ENCODE measurements at places on chromosomes 2 and 18.

DNA sequence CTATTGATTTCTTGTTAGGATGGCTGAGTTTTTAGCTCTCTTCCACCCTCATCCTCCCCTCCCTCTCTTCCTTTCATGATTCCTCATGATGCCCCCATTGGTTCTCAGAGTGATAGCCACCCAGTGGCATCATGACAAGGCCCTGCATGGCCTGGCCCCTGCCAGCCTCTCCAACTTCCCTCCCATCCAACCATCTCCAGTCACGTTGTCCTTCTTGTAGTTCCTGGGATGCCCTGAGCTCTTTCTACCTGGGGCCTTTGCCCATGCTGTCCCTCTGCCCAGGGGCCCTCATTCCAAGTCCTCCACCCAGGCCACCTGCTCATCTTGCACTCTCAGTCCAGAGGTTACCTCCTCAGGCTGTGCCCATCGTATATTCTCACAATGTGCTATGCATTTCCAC lies 247.5 kb downstream of the TFCP2L1 start:
- DNase-seq, result no peak

GRCh38 chr2:25381502-25381901 lies 39.8 kb upstream of the DNMT3A start:
- no peak for DNase-seq

GRCh38 chr2:148049284-148049683 lies 28.4 kb downstream of the MBD5 start:
- no peak for DNase-seq

DNA sequence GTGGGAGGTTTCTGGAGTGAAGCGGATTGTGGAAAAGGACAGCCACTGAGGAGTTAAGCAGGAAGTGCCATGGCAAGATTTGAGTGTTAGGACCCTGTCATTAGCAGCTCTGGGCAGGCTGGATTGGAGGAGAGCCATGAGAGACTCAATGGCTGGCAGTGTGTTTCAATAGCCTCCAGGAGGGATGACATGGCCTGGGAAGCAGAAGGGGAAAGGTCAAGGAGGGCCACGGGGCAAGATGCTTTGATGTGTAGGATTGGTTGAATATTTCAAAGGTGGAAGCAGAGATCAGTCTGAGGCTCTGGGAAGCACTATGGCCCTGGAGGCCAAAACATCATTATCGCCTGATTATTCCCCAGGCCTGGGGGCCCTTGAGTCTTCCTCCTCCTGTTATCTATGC lies 229.0 kb upstream of the HS6ST1 start:
- DNase-seq, result no peak

GRCh38 chr2:158701101-158701500 lies 94.0 kb upstream of the DAPL1 start:
- no peak for DNase-seq

DNA sequence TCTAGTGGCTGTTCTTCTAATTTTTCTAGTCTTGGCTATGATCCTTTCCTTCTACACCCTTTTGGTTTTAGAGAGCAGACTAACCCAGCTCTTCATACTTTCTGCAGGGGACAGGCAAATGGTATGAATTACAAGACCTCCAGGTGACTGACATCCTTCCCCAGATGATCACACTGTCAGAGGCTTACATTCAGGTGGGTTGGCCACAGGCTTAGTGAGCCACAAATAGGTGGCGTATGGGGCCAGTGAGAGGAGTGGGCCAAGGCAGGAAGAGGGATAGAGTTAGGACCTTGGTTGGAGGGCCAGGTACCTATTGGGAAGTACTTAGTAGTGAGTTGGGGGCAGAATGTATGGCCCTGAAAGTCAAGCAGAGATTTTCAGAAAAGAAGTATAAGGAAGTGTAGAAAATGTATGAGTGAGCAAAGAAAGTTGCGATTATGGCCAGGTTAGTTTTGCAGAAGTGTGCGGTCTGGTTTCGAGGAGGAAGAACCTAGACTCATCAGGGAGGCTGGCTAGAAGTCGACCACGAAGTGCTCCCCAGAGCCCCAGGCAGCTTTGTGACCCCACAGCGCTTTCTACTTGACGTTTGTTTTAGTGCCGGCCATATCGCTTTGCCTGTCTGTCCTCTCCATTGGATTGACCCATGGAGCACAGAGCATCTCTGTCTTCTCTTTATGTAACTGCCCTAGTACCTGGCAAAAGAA lies 20.0 kb downstream of the SFTPB start:
- DNase-seq, result no peak

GRCh38 chr2:99682275-99683060 lies 192.7 kb upstream of the REV1 start:
- DNase-seq, result no peak

DNA sequence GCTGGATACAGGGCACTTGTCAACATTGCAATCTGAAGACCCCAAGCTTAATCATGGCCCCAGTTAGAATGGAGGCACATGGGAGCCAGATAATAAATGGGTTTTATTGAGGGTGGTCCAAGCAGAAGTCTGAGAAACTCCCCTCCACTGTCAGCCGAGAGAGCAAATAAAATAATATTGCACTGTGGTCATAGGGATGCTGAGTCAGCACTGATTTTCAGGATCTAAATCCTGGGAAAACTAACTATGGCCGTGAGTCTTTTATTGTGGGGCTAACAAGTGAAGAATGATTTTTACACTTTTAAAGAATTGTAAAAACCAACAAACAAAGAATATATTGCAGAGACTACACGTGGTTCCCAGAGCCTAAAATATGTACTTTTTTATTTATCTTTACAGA lies 31.1 kb upstream of the NETO1 start:
- no peak for DNase-seq

DNA sequence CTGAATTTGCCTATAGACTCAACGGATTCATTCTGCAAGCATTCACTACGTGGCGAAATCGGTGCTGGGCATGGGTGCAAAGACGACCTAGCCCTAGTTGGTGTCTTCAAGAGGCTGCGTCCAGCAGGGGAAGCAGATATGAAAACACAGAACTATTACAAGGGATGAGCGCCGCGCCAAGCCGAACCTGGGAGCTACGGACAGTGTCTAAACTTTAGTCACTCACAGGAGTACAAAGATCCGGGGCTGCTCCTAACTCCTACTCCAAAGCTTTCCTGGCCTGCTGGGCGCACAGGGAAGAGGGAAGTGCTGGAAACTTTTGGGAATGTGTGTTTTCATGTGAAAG lies 732 bp upstream of the ANXA4 start:
- DNase-seq, result peak; percentile 12

DNA sequence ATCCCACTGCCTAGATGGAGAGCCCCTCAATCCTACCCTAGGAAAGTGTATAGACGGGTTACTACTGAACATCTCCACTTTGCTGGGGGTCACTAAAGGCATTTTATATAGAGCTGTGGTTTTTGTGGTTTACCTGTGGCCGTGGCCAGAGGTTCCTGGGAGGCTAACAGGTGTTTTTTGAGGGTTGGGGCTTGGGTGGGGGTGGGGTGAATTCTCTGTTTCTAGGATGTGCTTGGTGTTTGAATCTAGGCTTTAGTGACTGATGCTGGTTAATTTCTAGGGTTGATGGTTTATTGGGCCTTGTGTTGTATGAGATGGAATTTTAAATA lies 7.7 kb downstream of the HOXD8 start:
- DNase-seq, result no peak

GRCh38 chr2:101400048-101400447 lies 12.7 kb upstream of the CREG2 start:
- DNase-seq, result no peak

GRCh38 chr2:74975016-74975415 lies 16.6 kb downstream of the POLE4 start:
- DNase-seq, result no peak

DNA sequence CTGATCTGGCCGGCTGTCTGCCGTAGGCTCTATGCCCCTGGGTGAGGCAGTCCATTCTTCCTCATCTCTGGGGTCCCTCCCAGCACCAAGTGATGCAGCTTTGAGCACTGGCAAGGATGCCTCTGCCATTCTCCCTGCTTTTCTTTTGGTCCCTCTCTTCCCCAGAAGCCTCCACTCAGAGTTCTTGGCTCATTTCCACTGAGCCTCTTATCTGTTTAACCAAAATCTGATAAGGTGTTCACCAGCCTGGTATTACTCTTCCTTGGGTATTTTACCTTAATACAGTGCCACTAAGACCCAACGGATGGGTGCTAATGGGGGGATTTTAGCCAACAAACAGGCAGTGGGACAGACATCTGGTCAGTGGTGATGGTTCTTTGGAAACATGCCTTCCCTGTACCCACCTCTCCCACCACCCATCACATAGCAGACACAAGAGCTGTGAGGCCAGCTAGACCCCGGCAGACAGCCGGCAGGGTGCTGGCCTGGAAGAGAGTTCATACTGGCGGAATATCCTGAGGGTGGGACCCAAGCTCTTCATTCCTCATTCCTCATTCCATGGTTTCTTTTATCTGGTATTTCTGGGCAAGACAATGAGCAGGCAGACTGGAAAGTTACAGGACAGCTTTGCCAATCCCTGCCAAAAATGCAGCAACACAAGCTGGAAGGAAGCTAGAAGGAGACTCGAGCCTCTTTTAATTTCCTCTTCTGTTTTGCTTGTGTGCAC lies 34.6 kb downstream of the ZBTB7C start:
- no peak for DNase-seq

DNA sequence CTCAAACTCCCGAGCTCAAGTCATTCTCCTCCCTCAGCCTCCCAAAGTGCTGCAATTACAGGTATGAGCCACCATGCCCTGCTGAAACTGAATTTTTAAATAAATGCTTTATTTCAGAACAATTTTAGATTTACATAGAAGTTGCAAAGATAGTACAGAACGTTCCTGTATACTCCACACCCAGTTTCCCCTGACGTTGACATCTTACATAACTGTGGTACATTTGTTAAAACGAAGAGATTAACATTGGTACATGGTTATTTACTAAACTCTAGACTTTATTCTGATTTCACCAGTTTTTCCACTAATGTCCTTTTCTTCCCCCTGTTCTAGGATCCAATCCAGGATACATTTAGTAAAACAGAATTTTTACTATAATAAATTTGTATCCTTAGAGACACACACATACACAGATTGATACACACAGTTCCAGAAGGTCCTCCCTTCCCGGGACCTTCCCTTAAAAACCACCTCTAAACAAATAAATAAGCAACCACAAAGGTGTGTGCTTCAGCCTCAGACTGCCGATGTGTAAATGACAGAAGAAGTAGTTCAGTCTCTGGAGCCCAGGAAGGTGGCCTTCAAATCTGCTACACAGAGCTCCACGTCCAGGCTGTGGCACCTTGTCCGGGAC lies 6.9 kb downstream of the NEU2 start:
- DNase-seq, result no peak

GRCh38 chr2:109419960-109420370 lies 193.8 kb downstream of the SEPTIN10 start:
- DNase-seq, result no peak

- DNase-seq, result no peak
Observed at GRCh38 chr2:16617282-16618266, 48.1 kb downstream of the CYRIA start.

- no peak for DNase-seq
Observed at GRCh38 chr18:32480581-32480980, 9.9 kb upstream of the GAREM1 start.

GRCh38 chr18:40179729-40180461 lies 1775.1 kb upstream of the PIK3C3 start:
- no peak for DNase-seq

- DNase-seq, result no peak
Observed at GRCh38 chr2:163764566-163764965, 28.8 kb upstream of the FIGN start.

- DNase-seq, result peak; percentile 2
Observed at GRCh38 chr18:77103991-77104531, 28.5 kb downstream of the MBP start.

DNA sequence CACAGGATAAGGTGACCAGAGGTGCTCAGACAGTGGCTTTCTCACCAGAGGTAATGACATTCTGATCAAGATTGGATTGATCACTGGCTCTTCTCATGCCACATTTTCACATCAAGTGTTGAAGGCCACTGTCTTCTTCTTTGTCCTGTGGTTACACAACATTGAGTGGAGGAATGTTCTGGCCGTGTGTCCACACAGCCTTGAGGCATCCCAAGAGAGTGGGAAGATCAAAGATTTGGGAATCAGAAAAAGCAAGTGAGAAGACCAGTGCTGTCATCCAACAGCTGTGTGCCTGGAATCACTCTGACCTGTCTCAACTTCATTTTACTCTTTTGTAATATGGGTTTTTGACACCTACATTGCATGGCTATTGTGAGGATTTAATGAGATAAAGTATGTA lies 67.4 kb downstream of the IL1R2 start:
- no peak for DNase-seq

GRCh38 chr2:76437564-76437963 lies 726.8 kb upstream of the GCFC2 start:
- DNase-seq, result no peak

DNA sequence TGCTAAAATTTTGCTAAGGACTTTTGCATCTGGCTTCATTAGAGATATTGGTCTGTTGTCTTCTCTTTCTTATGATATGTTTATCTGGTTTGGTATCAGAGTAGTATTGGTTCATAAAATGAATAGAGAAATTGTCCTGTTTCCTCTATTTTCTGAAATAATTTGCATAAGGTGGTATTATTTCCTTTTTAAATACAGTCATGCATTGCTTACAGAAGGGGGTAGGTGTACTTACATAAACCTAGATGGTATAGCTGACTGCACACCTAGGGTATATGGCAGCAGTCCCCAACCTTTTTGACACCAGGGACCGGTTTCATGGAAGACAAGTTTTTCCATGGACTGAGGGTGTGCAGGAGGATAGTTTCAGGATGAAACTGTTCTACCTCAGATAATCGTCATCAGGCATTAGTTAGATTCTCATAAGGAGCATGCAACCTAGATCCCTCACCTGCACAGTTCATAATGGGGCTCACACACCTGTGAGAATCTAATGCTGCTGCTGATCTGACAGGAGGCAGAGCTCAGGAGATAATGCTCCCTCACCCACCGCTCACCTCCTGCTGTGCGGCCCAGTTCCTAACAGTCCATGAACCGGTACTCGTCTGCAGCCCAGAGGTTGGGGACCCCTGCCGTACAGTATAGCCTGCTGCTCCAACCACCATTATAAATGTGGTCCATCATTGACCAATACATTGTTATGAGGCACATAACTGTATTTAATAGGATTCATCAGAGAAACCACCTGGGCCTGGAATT lies 189.2 kb downstream of the FAM210A start:
- no peak for DNase-seq

DNA sequence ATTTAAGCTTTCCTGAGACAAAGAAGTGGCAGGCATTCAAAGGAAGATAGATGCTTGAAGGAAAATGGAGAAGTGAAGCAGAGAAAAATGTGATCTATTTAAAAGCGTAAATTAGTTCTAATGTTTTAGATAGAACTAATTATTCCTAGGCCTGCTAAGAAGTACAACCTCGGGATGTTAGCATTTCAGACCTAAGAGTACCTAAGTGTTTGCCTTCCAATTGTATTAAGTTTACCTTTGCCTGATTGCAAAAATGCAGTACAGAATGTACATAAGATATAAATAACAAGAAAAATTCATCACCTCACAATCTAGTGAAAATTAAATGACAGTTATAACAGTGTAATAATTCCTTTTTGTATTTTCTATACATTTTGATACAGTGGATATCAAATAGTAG lies 71.1 kb upstream of the HNMT start:
- DNase-seq, result no peak

DNA sequence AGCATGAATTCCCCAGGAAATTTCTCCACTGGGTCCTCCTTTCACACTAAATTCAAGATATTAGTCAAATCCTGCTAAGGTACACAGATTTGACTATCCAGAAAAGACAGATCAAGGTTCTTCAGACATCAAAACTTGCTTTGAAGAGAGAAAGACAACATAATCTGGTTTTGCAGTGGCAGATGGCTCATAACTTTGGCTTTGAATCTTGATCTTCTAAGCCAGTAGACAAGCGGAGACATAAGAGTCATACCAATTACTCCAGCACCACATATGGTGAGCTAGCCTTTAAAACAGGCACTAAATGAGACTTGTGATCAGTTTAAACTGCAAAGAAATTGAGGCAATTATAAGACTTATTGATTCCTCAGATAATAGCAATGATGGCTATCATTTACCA lies 29.3 kb downstream of the PDE11A start:
- DNase-seq, result no peak

All from stimulated activated CD4-positive, alpha-beta T cell treated with anti-CD3 and anti-CD28 coated beads, Interleukin-4, amount 100 ng/mL, for 24 hours (primary cell).